ENCODE measurements at places on chromosomes 12 and 14.
A peak's percentile ranks its signal among the peaks of the same experiment; 100 is the strongest.

GRCh38 chr12:99521664-99522063 is 125.9 kb upstream of the GARIN6 start:
- no peak for DNase-seq

GRCh38 chr14:33796356-33796755 is 154.5 kb downstream of the EGLN3 start:
- no peak for DNase-seq

DNA sequence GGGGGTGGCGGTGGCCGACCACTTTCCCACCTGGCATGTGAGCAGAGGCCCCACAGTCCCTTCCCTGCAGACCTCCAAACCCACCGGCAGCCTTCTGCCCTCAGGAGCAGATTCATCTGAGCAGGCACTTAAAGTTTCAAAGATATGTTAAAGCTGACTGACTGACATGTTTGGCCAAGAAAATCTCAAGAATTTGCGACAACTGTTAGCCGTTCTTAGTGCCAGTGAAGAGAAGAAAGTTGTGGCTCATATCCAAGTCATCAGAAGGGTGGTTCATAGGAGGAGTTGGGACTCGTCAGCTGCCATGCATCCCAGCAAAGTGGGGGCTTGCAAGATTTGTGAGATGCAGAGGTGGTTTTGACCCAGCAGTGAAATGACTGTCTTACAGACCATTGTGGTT is 27.2 kb downstream of the ELK3 start:
- DNase-seq = no peak

- DNase-seq = no peak
Observed at GRCh38 chr12:8648576-8649205, 13.9 kb downstream of the MFAP5 start.

GRCh38 chr12:15545334-15545733 is 223.0 kb downstream of the PTPRO start:
- peak; percentile 69 for DNase-seq

GRCh38 chr14:88870777-88871176 is 46.3 kb downstream of the TTC8 start:
- no peak for DNase-seq

DNA sequence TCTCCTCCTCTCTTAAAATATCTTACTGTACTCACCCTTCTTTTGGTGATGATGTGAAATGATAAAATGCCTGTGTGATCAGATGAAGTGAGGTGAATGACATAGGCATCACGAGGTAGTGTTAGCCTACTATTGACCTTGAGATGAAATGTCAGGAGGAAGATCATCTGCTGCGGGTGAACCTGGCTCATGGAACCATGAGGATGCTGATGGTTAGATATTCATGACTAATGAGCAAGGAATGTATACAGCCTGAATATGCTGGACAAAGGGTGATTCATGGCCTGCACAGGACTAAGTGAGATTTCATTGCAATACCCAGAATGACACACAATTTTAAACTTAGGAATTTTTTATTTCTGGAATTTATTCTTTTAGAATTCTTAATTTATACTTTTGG is 89.6 kb downstream of the DAAM1 start:
- DNase-seq = no peak

DNA sequence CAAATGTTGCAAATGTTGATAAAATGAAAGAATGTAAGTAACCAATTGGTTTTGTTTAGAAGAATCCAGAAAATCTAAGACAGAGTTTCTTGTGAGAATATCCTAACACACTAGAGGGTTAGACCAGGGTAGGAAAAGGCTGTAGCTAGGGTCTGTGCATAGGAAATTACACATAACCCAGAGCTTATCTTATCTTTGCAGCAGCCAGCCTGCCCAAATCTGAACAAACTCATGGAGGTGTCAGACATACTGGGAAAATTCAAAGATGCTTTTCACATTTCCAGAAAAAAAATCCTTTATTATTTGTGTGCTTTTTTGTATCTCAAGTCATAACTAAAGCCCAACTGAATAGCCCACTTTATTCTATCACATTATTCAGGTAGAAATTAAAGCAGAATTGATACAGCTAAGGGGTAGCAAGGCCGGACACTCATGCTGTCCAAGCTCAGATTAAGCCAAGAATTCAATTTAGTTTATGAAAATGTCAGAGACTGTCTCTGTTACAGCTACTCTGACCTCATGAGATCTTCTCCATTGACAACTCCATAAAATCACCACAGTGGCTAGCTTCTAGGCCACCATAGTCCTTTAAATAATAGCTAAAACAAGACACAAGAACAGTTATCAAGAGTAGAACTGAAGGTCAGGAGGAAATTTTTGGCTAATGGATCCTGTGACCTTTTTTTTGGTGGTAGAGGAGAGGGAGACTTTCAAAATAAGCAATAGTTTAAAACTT is 169.6 kb upstream of the RASSF8 start:
- DNase-seq = no peak

DNA sequence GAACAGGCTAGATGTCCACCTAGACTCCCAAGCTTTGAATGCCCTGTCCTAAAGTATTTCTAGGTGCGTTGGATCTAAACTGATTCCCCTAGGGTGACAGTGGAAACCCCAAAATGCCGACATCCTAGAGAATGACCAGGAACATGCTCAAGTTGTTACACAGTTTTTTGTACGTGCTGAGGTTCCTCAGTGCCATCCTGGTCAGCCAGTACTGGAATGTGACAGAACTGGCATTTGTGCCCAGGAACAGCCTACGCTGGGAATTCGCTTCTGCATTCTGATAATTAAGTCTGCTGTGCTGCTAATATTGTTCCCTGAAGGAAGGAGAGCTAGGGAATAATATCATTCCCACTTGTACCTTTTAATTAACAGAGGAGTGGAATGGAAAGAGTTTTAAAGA is 40.3 kb downstream of the BORCS5 start:
- no peak for DNase-seq

GRCh38 chr14:100669468-100669867 is 57.2 kb upstream of the DLK1 start:
- DNase-seq = no peak

DNA sequence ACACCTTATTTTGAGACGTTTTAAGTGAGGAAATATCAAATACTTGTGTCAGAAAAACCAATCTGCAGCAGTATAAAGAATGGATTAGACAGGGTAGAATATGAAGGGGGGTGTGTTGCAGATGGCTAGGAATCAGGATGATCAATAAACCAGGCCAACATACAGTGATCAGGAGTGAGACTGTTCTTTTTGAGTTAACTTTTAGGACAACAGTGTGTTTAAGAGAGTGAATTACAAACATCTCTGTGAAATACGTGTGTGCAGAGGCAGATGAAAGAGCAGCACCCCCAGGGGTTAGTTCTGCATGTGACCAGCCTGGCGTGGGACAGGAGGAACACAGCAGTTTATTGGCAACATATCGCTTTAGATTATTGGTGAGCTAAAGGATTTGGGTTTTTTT is 10.6 kb upstream of the NRDE2 start:
- no peak for DNase-seq

DNA sequence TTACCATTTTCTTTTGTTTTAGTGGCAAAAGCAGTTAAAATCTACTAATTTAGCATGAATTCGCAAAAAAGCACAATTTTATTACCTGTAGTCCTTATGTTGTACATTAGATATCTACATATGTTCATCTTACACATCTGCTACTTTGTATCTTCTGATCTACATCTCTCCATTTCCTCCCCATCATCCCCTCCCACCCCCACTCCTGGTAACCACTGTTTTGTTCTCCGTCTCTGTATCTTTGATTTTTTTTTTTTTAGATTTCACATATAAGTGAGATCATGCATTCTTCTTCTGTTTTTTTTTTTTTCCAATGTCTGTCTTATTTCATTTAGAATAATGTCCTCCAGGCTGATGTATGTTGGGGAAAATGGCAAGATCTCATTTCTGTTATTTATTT is 922.7 kb downstream of the VRK1 start:
- no peak for DNase-seq

All from inflammatory macrophage treated with lipopolysaccharide for 1 hour (primary cell).